PC-3 (cell line): ENCODE measurements at places on chromosomes 2 and 18.

DNA sequence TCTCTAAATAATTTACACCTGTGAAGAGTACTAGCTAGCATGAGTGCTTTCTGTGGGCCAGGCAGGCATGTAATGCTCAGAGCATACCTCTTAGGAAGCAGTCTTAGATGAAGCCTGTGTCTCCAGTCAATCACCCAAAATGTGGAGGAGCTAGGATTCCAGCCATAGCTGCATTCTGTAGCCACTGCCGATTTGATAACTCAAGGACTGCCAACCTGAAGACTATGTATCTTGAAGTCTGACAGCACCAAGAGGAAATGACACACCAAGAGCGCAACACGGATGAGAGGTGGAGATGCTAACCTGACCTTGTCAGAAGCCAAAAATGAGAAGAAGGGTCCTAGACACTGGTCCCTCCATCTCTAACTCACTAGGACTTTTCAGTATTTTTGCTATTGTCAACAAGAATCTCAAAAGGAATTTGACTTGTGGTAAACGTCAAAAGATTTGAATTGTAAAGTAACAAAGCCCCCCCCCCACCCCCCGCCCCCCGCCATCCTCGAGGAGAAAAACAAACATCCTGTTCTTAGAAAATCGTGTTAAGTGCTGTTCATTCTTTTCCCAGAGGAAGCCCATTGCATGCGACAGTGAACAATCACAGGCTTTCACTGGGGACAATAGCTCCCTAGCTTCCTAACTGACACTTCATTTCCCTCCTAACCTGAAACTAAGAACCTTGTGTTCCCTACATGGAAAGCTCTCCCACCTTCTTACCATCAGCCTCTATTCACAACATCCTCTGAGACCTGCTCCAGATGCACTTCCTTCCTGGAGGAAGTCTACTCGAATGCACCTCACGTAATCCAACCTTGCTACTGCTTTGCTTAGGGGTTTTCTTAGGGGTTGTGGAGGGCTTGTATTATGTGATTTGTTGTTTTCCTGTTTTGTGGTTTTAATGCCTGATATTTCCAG lies 14.7 kb downstream of the CDC42EP3 start:
- DNase-seq = no peak

DNA sequence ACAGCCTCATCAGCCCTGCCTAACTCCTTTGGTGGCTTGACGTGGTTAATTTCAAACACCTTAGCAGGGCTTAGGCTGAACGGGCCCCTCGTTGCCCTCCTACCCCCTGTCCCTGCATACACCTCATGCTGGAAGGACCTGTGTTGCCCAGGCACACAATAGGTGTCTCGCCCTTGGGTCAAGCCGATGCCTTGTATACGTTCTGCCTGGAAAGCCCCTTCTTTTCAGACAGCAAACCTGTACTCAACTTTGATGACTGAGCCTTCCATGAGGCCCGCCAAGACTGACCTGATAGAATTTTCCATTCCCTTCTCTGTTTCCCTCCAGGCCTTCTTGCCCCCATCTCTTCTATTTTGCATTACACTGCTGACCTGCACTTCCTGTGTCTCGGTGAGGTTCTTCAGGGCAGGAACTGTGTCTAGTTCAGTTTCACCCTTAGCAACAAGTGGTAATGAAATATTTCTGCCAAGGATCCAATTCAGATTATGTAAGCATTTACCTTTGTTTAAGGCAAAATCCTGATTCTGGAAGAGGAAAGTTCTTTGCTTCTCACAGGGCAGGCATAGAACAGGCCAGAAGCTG lies 7.9 kb downstream of the GREB1 start:
- DNase-seq = no peak

- peak; percentile 10 for DNase-seq
Measured at GRCh38 chr18:33720133-33720532, 142.1 kb downstream of the ASXL3 start.

- no peak for DNase-seq
Measured at GRCh38 chr2:203021991-203022390, 7.3 kb downstream of the NBEAL1 start.

- DNase-seq = no peak
Measured at GRCh38 chr2:135762022-135762421, 20.4 kb downstream of the UBXN4 start.

- DNase-seq = peak; percentile 62
Measured at GRCh38 chr2:110097506-110098220, 18.0 kb downstream of the MALL start.

DNA sequence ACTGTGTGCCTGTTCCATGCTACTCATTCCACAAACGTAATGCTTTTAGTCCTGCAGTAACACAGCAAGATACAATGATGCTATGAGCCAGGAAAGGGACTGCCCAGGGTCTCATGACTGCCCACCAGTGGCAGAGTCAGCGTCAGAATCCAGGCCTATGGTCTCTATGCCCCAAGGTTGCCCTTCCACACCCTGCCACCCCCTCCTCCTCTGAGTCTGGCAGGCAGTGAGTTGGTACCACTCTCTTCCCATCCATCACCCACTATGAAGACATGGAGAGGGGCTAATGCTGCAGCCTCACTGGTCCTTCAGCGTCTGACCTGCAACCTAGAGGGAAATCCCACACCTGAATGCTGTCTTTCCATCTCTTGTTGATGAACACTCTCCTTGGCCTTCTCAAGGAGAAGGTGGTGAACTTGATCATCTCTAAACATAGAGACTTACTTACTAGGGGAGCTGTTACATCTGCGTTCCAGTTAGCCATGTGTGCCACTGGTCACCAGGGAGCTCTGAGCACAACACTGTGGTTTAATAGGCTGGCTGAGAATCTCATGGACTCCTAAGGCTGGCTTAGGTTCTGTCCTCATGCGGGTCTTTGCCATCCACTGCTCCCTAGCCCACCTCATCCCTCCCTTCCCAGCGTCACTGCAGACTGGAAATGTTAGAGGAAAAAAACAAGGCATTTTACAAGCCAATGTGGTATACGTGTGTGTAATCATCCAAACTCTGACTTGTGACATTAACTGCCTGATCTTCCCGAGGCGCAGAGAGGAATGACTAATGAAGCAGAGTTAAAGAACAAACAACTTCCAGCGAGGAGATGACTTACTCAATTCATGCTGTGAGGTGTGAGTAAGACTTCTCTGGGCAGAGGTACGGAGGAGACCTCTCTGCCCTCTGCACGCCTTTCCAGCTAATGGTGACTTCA lies 28.8 kb downstream of the STEAP3 start:
- DNase-seq = peak; percentile 94

GRCh38 chr2:224085246-224085645 lies 46.2 kb upstream of the SERPINE2 start:
- peak; percentile 82 for DNase-seq

- peak; percentile 46 for DNase-seq
Measured at GRCh38 chr18:41753826-41754225, 201.2 kb upstream of the PIK3C3 start.

DNA sequence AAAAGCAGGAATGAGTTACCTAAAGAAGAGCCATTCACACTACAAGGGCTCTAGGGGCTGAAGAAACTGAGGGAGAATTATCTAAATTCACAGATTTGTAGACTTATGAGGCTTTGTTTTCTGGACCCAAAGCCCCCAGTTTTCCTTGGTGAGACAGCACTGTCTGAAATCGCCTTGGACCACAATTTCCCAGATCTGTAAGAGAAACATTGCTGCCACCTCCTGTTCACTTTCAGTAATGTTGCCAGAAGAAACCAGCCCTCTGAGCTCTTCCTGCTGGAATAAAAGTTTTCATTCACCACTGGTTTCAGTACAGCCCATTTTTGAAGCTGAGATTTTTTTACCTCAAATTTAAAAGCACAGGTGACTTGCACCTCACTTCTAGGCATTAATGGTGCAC lies 169.2 kb downstream of the CDH20 start:
- DNase-seq = peak; percentile 68

GRCh38 chr2:31161637-31162036 lies 23.4 kb upstream of the GALNT14 start:
- no peak for DNase-seq

GRCh38 chr18:40935423-40935822 lies 1019.6 kb upstream of the PIK3C3 start:
- peak; percentile 32 for DNase-seq

DNA sequence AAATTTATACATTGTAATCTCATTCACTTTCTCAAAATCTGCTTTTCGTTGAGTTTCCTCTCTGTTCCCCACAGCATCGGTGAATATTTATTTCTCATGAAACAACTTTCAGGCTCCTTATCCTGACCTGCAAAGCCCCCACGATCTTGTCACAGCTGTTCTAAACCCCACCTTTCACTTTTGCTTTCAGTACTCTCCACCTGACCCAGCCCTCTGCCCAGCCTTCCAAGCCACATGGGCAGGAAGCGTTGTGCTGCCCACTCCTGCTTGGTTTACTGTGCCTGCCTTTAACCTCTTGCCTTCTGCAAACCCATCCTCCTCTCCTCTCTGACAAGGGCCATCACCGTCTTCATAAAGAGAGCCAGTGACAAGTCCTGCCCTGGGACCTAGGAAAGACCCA lies 262.5 kb downstream of the GALR1 start:
- no peak for DNase-seq

DNA sequence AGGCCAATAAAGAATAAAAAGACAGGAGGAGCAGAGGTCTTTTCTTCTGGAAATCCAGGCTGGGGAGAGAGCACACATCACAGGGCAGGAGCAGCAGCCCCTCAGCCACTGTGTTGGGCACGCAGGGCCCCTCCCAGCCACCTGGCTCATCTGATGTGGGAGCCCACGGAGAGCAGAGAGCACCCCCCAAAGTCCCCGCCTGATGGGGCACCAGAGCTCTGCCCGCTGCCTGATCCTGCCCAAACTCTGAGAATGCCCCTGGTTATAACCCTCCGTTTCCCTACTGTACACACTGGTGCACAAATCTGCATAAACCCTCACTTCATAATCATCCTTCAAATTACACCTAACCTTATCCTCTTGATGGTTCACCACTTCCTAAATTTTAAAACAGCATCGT lies 111.3 kb downstream of the HDAC4 start:
- DNase-seq = no peak

DNA sequence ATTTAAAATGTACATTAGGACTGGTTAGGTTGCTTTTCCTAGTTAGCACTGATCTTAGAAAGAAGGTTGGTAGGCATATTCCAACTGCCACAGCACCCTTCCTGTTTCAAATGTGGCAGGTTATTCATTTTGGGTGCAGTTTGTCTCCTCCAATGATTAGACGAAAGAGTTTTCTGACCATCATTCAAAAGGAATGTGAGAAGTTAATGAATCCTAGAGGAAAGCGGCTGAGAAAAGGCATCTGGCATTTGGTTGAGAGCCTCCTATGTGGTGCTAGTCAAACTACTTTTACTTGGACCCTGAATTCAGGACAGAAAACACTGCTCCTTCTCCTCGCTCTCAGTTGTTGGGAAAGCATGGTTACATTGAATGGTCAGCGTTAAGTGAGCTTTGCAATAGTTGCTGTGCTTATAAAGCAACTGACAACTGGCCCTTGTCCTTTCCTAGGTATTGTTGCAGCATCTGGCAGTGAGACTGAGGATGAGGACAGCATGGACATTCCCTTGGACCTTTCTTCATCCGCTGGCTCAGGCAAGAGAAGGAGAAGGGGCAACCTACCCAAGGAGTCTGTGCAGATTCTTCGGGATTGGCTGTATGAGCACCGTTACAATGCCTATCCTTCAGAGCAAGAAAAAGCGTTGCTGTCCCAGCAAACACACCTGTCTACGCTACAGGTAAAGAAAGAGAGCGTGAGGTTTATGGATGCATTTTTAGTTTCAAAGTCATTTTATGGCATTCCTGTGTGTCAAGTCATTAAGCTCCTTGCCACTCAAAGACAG lies 6.1 kb downstream of the TGIF1 start:
- DNase-seq = peak; percentile 75

GRCh38 chr2:83079007-83079406 lies 1380.1 kb downstream of the SUCLG1 start:
- no peak for DNase-seq

GRCh38 chr2:200131307-200131706 lies 175.2 kb upstream of the SPATS2L start:
- DNase-seq = peak; percentile 80

GRCh38 chr2:232448304-232448690 lies 7.7 kb upstream of the ALPI start:
- DNase-seq = no peak

DNA sequence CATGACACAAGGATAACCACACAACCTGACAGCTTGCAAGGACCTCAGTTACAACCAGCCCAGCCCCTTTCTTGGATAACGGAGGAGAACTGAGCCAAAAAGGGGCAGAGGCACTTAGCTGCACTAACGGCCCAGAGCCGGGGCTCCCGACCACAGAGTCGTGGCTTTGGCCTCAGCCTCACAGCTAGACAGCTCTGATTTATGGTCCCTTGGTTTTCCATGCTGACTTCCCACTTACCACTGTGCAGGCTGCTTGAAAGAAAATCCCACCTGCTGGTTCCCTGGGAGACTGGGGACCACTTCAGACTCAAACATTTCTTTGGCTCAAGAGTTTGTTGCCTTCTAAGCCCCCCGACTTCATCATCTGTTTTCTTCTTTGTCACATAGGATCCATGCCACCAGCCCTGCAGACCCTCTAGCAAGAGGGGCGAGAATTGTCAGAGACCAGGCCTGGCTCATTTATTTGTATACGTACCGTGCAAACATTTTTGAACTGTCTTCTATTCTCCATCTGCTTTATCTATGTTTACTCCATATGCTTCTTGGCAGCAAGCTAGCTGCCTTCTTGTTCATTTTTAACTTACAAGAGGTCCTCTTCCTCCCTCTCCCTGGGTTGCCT lies 352.6 kb upstream of the MYT1L start:
- no peak for DNase-seq

DNA sequence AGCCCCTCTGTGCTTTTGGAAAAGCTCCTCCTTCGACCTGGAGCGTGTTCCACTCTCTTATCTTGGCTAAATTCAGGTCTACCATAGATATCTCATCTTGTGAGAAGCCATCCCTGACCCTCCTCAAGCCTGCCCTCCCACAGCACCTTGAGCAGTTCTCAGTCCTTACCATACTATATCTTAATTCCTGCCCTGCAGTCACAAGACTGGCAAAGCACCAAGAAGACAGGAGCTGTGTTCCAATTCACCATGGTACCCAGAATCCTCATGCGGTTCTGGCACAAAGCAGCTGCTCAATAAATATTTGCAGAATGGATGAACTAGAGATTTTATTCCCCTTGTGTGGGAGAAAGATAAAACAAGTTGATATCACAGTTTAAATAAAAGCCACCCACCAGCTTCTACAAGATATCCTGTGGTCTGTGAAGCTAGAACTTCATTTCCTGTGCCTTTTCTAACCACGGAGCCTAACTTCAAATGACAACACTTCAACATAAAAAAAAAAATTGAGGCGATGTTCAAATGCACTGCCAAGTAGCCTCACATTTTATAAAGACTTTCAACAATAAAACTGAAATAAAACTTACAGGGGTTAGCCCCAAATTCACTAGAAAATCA lies 19.5 kb downstream of the MARCHF4 start:
- DNase-seq = no peak
